ENCODE measurements at places on chromosomes 3 and 15. TPM values are rescaled to one million over a fixed set of nuclear protein-coding genes. Genes with fewer than 3 reads are reported as not detected.

MORC1 gene
- total RNA-seq = not detected

C2CD4B gene
- not detected for total RNA-seq

ISG20 gene
- 39.7 TPM for total RNA-seq

MLF1 gene
- total RNA-seq = 23.2 TPM

ZNF662 gene
- not detected for total RNA-seq

DLEC1 gene
- 0.07 TPM for total RNA-seq

IGSF10 gene
- total RNA-seq = 0.55 TPM

GNAI2 gene
- 46.7 TPM for total RNA-seq

KNG1 gene
- total RNA-seq = not detected

KBTBD13 gene
- 0.02 TPM for total RNA-seq

SNUPN gene
- 31.8 TPM for total RNA-seq

THRB gene
- total RNA-seq = 1.8 TPM

XCR1 gene
- total RNA-seq = not detected

FMN1 gene
- total RNA-seq = 0.36 TPM

GASK1A gene
- total RNA-seq = not detected

CLDN16 gene
- 0.06 TPM for total RNA-seq

RTP3 gene
- not detected for total RNA-seq

FAM3D gene
- not detected for total RNA-seq

DISP2 gene
- total RNA-seq = 1.1 TPM

EXOG gene
- 14.8 TPM for total RNA-seq

WDR93 gene
- total RNA-seq = 0.20 TPM

SLC51A gene
- not detected for total RNA-seq

HYKK gene
- total RNA-seq = 5.2 TPM

All from A549 treated with DMSO at 1 μM for 4 hours (cell line).